Effector memory CD4-positive, alpha-beta T cell (primary cell): ENCODE measurements at places on chromosomes 16 and 17.

- no peak for DNase-seq
Measured at GRCh38 chr16:80899809-80900592, 95.6 kb upstream of the CDYL2 start.

GRCh38 chr16:26987597-26988010 lies 79.1 kb upstream of the C16orf82 start:
- DNase-seq: no peak

DNA sequence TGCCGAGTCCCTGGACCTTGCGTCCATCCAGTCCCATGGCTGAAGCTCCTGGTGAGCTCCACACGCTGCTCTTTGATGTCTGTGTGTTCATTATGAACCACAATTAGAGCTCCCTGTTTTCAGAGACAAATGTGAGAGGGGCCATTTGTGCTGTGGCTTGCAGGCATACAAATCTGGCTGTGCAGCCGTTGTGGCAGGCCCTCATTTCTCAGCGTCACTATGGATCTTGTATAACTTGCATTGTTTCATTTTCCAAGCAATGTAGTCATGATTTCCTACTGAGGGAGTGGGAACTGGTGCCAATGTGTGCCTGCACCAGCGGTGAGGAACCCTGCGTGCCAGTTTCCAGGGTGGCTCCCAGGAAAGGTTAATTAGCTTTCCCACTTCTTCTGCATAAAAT lies 542.6 kb downstream of the TMEM114 start:
- DNase-seq: no peak

- DNase-seq: no peak
Measured at GRCh38 chr16:56011808-56012481, 136.8 kb upstream of the CES5A start.

- DNase-seq: no peak
Measured at GRCh38 chr17:71801301-71801700, 319.5 kb upstream of the SOX9 start.

DNA sequence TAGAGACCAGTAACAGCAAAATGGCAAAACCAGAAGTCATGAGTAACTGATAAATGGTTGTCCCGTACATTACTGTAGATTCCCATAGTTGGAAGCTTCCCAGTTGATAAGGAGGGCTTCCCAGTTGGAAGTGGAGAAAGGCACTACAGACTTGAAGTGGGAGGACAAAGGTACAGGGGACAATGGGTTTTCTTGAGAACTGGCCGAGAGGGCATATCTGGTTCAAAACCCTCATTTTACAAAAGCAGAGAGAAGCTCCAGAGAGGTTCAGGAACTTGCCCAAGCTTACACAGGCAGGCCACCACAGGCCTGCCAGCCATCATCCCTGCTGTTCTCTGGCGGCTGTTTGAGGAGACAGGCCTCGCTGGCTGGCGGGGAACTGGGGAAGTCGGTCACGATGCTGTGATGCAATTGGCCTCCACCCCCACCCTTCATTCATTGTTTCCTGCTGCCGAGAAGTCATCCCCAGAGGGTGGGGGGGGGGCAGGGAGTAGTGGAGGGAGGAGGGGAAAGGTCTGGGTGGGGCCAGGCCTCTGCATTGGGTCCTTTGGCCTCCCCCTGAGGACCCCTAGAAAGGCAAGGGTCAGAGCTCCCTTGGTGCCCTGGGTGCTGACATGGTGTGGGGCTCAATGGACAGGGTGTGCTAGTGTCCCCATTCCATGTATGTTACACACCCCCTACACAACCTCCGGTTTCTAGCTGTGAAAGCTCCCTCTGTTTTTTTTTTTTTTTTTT lies 3.0 kb downstream of the UBALD2 start:
- peak; percentile 60 for DNase-seq

DNA sequence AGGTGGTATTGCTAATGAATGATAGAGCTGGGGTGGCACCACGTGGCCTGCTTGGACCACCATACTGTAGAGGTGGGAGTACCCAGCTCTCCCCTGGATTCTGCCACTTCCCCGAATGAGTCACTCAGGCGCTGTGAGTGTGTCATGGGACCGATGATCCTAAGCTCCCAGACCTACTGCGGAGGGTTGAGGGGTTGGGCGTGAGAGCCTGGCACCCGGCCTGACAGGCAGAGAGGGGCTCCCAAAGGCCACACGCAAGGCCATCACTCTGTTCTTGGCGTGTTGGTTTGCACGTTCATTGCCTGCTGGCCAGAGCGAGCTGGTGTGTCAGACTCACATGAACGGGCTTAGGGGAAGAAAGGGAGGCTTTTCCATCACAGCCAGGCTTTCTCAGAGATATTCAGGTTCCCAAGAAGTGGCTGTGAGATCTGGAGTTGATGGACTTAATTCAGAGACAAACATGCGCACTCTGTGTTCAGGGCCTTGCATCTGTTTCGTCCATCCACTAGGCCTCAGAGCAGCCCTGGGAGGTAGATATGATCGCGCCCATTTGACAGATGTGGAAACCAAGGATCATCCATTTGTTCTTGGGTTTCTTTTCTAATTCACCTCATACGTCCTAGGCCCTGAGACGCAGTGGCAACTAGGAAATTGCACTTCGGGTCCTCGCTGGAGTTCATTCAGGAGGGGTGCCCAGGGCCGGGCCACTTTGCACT lies 41.4 kb downstream of the CMIP start:
- DNase-seq: no peak

GRCh38 chr16:75486676-75487313 lies 8.4 kb downstream of the CHST6 start:
- DNase-seq: no peak

DNA sequence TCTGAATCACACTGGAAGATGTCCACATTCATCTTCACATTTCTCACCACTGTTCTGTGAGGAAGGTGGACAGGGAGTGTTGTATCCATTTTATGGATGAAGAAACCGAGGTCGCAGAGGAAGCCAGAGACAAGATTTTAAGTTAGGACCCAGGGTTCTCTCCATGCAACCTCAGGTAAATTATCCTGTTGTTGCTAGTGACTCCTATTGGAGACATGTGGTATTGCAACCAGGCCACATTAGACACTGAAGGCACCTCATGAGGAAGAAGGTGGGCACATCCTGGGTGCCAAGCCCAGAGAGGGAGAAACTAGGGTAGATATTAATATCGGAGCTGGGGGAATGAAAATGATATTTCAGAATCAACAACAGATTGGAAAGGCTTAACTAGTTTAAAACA lies 8.5 kb upstream of the WNT9B start:
- no peak for DNase-seq

DNA sequence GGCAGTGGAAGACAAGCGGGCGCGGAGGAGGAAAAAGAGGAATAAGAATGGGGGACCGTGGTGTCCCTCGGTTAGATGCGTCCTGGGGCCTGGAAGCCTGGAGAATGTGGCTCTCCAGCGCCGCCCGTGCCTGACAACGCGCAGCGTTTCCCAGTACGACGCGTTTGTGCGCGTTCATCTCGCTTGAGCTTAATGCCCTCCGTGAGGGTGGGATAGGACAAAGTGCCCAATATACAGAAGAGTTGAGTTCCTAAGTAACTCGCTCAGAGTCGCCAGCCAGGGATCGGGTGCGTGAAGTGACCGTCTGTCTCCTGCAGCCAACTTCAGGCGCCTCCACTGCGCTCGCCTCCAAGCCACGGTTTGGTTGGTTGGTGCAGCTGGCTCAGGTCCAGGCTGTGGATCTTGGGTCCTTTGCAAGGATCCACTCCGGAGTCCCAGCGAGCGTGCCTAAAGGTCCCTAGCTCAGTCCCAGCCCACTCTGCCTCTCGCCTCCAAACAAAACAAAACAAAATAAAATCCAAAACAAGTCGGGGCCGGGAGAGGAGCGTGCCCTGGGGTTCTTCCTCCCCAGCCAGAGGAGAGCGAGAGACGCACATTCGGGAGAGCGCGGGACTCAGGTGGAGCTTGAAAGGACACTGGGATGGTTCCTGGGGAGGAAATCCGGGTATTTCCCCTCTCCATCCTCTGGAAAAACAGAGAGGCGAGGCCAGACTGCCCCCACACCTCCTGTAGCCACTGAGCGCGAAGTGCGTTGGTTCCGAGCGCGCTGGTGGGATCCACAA lies 974 bp downstream of the GALR2 start:
- no peak for DNase-seq

- DNase-seq: no peak
Measured at GRCh38 chr16:58417035-58417434, 24.8 kb downstream of the GINS3 start.

DNA sequence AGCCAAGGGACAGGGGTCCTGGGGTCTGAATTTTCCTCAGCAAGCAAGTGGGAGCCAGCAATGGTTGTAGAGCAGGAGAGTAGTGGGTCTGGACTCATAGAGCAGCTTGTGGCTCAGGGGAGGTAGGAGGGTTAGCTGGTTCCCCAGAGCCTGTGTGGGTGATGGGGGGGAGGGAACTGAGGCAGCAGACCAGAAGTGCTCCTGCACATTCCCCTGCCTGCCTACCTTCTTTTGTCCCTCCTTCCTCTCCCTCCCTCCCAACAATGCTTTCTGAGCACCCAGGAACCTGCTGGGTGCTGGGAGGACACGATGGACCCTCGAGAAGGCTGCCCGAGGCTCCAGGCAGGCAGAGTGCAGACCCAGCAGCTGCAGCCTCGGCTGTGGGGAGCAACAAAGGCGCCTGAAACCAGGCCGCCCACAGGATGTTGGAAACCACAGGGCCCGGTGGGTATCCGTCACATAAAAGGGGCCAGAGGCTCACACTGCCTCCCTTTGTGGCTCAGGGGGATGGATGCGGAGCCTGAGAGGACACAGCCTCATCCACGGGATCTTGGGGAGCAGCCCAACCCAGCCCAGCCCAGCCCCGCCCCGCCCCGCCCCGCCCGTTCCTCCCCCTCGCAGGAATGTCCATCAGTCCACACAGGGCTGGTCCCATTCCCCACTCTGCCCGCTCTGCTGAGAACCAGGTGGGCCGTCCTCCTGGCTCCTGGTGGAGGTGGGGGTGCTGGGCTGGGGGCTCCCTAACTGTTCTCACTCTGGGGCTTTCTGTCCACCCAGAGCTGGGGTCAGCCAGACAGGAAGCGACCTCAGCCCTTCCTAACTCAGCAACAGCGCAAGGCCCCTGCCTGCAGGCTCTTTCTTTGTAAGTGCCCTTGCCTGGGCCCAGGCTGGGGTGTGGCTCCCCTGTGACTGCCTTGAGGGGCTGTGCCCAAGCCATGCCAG lies 1.7 kb upstream of the NLRC3 start:
- peak; percentile 39 for DNase-seq

- DNase-seq: no peak
Measured at GRCh38 chr17:6313835-6314234, 121.1 kb downstream of the AIPL1 start.

DNA sequence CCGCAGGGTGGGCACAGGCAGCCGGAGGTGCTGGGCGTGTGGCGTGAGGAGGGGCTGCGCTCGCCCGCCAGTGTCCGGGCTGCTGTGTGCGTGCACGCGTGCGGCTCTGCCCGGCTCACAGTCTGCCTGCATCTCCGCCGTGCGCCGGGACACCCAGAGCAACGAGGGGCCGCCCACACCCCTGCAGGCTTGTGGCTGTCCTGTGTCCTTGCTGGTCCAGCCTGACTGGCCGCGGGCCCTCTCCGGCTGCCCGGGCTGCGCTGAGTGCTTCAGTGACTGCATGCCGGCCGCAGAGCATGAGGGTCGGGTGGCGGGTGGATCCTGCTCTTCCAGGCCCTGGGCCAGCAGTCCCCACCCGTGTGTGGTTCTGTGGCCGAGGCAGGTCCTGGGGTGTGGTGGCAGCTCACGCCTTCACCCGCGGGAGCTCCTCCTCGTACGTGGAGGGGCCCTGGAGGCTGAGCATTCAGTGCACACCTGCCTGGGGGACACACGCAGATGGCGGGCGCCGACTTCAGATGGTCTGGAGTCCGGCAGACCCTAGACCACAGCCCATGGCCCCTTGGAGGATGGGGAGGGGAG lies 12.4 kb downstream of the TPSG1 start:
- DNase-seq: no peak

GRCh38 chr16:30394592-30395154 lies 547 bp upstream of the ZNF48 start:
- DNase-seq: no peak

- no peak for DNase-seq
Measured at GRCh38 chr17:77840513-77841165, 117.9 kb upstream of the TNRC6C start.

DNA sequence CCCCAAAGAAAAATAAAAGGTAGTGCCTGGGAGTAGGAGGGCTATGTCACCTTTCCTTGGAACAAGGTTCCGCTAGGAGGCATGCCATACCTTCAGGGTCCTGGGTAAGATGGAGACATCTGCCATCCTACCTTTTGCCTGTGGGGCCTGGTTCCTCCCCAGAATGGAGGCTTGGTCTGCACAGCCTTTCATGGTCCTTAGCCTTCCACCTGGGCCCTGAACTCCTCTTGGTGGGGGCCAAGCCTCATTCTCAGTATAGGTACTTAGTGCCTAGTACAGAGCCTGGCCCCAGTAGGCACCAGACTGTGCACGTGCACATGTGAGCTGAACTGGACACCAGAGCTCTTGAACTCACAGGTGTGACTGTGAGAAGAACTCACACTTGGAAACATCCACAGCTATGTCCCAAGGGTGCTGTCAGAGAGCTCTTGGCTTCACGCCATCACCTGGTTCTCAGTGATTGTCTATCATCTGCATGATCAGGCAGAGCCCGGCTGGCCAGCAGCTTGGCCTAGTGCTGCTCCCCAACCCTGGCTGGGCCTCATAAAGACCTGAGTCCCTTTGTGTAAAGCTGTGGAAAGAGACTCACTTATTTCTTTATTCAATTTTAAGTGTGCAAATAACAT lies 143.2 kb downstream of the SOCS1 start:
- no peak for DNase-seq

DNA sequence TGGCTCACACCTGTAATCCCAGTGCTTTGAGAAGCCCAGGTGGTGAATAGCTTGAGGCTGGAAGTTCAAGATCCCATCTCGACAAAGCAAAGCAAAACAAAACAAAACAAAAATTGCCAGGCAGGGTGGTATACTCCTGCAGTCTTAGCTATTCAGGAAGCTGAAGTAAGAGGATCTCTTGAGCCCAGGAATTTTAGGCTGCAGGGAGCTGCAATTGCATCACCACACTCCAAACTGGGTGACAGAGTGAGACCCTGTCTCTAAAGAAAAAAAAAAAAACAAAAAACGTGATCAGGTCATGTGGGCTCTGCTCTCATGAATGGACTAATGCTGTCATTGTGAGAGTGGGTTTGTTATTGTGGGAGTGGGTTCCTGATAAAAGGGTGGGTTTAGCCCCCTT lies 409.1 kb downstream of the NPIPA7 start:
- no peak for DNase-seq

GRCh38 chr16:11202260-11203091 lies 53.5 kb downstream of the SOCS1 start:
- no peak for DNase-seq

DNA sequence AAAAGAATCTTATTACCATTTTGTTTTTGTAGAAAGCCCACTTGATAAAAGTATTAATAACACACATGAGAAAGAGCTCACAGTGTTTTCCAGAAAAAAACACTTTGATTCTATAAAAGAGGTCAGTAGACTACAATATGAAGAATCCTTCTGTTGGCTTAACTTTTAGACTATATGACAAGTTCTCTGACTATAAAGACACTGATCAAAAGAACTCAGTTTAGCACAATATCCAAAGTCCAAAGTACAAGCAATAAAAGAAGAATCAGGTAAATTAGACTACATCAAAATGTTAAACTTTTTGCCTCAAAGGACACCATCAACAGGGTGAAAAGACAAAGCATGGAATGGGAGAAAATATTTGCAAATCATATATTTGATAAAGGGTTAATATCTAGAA lies 11.2 kb upstream of the SMG1 start:
- no peak for DNase-seq
